ENCODE measurements at places on chromosomes 4 and X.
A peak's percentile ranks its signal among the peaks of the same experiment; 100 is the strongest.

DNA sequence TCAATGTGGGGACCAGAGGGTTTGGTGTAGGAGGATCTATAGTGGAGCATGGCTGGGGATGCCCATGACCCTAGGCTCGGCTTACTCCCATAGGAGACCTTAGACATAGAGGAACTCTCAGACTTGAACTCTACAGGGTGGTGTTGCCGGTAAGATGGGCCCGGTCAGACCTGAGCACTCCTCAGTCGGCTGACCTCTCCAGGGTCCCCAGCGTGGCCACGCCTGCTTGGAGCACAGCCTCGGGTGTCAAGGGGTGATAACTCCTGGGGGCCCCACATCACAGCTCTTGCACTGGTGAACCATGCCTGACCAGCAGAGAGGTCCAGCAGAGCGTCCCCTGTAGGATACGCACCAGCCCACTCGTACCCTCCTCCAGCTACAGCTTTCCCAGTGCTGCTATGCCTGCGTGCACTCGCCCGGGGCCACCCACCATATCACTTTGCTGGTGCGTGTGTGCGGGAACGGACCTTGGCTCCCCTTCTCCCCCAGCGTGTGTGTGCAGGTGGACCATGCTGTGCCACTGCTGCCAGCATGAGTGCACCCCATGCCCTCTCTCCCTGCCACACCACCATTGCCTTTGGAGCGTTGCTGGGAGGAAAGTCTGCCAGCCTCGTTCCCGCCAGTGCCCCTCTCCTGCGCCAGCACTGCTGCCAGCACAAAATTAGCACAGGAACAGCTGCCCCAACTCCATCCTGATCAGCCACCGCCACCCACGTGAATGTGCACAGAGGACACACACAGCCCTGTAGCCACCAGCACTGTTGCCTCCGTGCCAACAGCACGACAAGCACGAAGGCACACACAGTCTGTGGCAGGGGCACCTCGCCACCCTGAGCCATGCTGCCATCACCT is 806.6 kb downstream of the GLUD2 start:
- DNase-seq: no peak

GRCh38 chr4:148109216-148109615 is 333.0 kb downstream of the NR3C2 start:
- no peak for DNase-seq

GRCh38 chrX:129781134-129781672 is 1.5 kb downstream of the SASH3 start:
- DNase-seq: no peak

- peak; percentile 2 for DNase-seq
Measured at GRCh38 chrX:133414406-133415275, 648 bp downstream of the GPC4 start.

DNA sequence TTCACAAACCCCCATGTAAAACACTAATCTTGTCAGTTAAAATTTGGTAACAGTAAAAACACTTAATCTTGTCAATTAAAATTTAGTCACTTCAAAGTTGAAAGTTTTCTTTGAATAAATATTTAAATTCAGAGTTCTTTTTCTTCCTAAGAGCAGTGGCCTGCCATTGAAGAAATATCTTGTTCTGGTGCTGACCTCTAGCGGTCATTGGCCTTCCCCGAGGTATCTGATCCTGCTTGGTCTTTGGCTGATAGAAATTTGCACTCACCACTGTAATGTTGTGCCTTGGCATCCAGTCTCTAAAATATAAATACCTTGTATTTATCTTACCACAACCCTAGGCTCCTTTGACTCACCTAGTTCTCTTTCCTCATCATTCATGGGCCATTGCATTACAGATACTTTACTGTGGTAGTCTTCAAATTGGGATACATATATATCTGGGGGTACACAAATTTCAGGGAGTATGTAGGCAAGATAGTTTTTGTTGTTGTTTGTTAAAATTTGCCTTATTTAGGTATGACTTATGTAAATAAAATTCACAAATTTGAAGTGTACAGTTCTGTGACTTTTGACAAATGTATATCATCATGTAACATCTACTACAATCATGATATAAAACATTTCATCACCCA is 6.7 kb upstream of the ART3 start:
- DNase-seq: peak; percentile 70

DNA sequence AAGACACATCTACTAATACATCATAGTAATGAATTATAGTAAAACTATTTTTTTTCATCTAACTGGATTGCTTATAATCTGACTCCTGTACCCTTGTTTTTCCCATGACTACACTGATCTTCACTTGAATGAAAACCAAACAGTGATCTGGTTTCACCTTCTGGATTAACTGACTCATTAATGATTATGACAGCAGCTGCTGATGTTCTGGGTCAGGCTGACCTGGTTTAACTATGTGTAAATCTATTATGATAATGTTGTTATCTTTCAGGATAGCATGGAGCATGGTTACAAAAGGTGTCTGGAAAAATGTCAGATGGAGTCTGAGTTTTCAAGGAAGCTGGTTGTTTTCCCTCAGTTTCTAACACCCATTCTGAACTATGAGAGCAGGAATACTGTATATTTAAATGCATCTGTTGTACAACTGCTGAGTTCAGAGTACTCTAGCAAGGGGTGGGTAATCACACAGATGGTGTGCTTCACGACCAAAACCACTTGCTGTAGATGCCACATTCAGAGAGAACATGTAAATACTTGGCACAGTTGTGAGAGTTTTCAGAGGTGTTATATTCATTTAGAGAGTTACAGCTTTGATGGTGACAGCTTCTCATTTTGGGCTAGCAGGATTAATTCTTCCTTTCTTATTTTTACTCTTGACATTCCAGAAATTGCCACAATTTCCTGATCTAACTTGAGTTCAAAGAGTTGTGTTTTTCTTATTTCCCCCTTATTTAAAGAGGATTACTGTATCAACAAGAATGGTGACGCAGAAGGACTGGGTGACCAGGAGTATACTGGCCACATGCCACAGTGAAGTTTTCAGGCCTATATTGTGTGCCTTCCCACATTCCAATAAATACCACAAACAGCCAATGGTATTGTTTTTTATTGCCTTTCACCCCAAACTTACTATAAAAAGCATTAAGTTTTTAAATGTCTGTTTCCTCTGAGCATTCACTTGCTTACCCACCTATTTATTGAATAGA is 249.7 kb upstream of the TET2 start:
- peak; percentile 30 for DNase-seq

- no peak for DNase-seq
Measured at GRCh38 chr4:14115106-14115505, 487.6 kb upstream of the BOD1L1 start.

DNA sequence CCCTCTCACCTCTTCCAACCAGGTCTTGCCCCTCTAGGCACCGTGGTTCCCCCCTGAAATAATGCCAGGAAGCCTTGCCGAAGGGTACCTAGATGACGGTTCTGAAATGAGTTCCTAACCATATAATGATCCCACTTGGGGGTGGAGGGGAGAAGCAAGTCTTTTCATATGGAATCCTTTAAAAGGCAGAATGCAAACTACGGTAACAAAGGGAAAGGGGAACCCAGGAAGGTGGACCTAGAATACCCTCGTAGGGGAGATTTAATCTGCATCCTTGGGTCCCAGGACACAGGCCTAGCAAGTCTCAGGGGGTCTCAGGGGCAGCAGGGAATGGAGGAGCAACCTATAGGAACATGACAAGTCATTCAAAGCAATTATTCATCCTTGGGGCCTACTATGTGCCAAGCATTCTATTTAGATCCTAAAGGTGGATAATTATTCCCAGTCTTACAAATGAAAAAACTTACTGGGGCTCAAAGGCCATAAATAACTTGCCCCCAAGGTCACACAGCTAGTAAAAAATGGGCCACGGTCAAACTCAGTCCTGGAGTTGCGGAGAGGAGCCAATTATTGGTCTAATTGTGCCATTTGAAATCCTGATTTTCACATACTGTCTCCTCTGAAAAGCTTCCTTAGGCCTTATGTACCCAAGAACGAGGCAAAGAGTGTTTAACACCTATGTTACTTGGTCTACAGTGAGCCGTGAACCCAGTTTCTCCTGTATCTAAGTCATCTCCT is 8.8 kb downstream of the BCOR start:
- no peak for DNase-seq

- no peak for DNase-seq
Measured at GRCh38 chrX:87525771-87526229, 8.2 kb downstream of the KLHL4 start.

GRCh38 chr4:158823461-158823873 is 54.6 kb downstream of the FNIP2 start:
- DNase-seq: no peak

- no peak for DNase-seq
Measured at GRCh38 chr4:115396034-115396433, 282.6 kb upstream of the NDST4 start.

GRCh38 chr4:108172231-108172752 is 3.6 kb upstream of the LEF1 start:
- DNase-seq: no peak

GRCh38 chrX:149652232-149652981 is 20.8 kb upstream of the TMEM185A start:
- no peak for DNase-seq

- DNase-seq: no peak
Measured at GRCh38 chrX:72139538-72139937, 7.8 kb upstream of the RTL5 start.

DNA sequence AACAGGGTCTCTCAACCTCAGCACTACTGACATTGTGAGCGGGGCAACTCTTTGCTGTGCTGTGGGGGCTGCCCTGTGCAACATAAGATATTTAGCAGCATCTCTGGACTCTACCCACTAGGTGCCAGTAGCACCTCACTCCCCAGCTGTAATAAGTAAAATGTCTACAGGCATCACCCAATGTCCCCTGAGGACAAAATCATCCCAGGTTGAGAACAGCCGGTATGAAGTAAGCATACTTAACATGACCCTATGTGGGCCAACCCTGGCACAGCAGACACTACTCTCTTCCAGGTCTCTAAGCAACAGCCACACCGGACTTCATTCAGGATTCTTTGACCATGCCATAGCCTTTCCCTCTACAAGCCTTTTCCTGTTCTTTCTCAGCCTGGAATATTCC is 10.5 kb upstream of the MGST2 start:
- DNase-seq: no peak

DNA sequence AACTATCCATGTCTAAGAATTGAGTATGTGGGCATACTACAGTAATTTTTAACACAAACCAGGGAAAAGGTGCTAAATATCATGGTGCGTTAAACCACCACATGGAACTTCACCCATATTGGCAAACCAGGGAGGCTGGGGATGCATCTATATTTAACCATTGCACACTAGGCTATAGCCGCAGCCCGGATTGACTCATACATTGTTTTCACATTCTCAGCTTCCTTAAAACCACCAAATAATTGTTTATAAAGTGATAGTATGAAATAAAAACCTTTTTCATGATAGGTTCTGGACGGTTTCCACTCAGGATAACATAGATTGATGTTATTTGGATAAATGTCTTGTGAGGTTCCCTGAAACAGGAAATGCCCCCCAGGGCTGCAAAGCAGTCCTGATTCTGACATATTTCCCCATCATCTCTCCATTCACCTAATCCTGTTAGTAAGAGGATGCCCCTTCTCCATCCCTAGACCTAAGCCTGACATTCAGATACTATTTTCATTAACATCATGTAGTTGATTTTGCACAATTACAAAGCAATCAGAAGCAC is 7.9 kb downstream of the COL25A1 start:
- DNase-seq: no peak

DNA sequence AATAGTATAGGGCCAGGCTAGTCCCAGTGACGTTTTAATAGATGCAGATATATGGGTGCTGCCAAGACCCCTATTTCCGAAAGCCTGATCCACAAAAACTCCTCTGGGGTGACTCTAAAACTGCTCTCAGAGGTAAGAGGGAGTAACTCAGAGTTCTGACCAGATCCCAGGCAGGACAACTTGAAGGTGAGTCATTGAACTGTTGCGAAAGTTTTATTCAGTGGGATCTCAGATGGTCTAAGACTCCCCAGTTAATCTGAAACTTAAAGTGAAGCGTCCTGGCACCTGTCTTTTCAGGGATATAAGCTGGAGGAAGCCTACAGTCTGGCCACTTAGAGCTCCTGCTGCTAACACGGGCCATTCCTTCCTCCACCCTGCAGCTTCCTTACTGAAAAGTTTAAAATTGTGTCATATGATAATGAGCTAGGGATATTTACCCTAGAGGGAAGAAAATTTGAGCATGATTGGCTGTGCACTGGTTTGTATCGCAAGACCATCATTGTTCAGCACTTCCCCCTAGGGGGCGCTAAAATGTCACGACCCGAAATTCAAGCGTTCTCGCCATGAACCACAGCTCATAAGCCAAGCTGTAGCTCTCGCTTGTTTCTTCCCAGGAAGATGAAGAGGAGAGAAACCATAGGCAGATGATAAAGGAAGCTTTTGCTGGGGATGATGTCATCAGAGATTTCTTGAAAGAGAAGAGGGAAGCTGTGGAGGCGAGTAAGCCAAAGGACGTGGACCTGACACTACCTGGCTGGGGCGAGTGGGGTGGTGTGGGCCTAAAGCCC is 19.5 kb downstream of the UTP14A start:
- peak; percentile 71 for DNase-seq

GRCh38 chr4:185317880-185318279 is 77.8 kb downstream of the LRP2BP start:
- no peak for DNase-seq

GRCh38 chrX:76155786-76156185 is 17.1 kb upstream of the PBDC1 start:
- no peak for DNase-seq

DNA sequence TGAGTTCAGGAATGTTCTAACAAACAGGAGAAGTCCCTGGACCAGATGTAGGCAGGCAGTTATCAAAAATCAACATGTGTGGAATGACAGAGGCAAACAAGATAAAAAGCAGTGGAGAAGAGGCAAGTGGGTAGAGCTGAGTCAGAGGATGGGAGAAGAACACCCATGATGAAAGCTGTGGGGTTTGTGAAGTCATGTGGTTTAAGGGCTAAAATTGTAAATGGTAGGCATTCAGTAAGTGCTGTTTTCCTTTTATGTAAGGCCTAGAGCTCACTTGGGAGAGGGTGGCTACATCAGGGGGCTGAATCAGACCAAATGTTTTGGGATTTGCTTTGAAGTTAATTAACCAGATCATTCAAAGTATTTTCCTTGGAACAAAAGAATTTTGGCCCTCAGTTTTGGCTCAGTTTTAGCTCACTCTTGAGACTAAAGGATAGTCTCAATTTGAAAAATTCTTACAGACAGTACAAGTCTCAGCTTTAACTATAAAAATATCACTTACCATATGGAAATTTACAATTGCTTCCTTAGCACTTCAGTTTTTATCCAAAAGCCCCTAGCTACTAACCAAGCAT is 114.5 kb upstream of the PCDH7 start:
- no peak for DNase-seq

- peak; percentile 26 for DNase-seq
Measured at GRCh38 chrX:119694601-119695534, 1.9 kb upstream of the SEPTIN6 start.

GRCh38 chr4:38124961-38125360 is 164.8 kb downstream of the PTTG2 start:
- DNase-seq: no peak

DNA sequence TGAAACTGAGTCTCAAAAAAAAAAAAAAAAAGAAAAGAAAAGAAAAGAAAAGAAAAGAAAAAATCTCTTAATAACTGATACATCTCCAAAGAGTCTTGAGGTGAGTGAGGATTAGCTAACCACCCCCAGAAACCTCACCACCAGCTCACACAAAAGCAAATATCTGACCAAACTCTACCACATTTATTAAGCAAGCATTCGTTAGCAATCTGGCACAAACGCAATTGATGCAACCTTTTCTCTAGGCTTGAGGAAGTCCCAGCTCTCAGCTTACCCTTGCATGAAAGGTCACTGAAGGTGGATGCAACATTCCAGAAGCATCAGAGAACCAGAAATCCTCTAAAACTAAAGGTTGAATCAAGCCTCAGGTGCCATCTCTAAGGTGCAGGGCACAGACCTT is 231.9 kb upstream of the BCOR start:
- DNase-seq: no peak

GRCh38 chr4:53782458-53782845 is 191.2 kb upstream of the LNX1 start:
- no peak for DNase-seq

All from T47D (cell line).